ENCODE measurements at places on chromosomes 1 and 21.

- H3K27me3 ChIP-seq, result peaks cover 17% of the 10 kb centered on the region
- no peak overlapping the region for H3K27ac ChIP-seq
- H3K36me3 ChIP-seq, result no peaks in the 10 kb centered on the region
These were observed 124.1 kb upstream of the AJAP1 start for GRCh38 chr1:4530166-4530785.

DNA sequence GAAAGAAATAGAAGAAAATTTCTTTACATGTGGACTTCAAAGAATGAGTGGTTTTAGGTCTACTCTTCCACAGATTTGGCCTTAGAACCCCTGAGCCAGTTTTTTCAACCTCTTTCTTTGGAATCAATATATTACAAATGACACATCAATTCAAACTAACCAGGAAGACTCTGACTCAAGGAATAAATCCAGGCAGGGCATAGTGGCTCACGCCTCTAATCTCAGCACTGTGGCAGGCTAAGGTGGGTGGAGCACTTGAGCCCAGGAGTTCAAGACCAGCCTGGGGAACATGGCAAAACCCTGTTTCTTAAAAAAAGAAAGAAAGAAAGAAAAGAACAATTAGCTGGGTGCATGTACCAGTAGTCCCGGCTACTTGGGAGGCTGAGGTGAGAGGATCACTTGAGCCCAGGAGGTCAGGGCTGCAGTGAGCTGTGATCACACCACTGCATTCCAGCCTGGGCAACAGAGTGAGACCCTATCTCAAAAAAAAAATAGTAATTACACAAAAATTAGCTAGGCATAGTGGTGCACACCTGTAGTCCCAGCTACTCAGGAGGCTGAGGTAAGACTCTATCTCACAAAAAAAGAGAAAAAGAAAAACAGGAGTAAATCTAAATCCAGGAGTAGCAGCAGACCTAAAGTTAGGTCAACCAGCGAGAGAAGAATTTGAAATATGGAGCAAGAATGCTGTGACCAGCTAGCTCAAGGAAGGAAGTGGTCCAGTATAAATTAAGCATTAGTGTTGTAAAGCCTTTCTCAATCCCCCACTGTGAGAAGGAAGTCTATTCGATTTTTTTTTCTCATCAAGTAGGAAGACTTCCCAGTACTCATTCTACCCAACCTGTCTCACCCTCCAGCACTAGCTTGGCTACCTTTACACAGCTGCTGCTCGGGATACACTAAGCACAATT lies 1.9 kb downstream of the SORT1 start:
- peaks cover 77% of the 10 kb centered on the region for H3K4me1 ChIP-seq
- no peaks in the 10 kb centered on the region for H3K36me3 ChIP-seq
- H3K27ac ChIP-seq, result no peak overlapping the region
- no peak for DNase-seq
- H3K4me3 ChIP-seq, result peak overlapping the region; percentile 96

DNA sequence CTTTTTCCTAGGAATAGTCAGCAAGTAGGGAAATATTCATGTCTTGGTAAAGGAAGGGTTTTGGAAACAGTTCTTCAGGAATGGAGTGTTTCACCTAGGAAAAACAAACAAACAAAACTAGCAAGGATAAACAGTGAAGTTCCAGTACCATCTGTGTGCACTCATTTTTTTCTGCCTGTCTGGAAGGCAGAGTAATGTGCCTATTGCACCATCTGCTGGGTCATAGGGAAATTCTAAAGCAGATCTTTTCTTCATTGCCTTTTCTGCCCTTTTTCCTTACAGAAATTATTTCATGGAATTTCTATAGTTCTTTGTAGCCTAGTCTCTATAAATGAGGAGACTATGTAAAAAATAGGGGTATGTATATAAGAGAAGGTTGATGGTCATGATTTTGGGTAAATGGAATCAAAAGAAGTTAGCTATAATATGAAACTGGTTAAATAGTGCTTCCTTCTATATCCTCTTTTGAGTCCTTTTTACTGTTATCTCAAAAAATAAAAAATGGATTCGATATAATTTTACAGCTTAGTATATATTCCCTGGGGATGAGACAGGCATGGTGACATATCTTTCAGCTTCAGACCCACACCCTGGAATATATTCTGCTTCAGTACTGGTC lies 3.4 kb upstream of the HRNR start:
- H3K36me3 ChIP-seq, result no peaks in the 10 kb centered on the region
- H3K4me1 ChIP-seq, result no peaks in the 10 kb centered on the region
- H3K27ac ChIP-seq, result no peak overlapping the region
- DNase-seq, result no peak
- H3K4me3 ChIP-seq, result no peak overlapping the region

- no peak overlapping the region for H3K4me3 ChIP-seq
- H3K27ac ChIP-seq, result no peak overlapping the region
- no peaks in the 10 kb centered on the region for H3K4me1 ChIP-seq
- no peak for DNase-seq
- H3K27me3 ChIP-seq, result no peaks in the 10 kb centered on the region
These were observed 37.3 kb downstream of the OLFML2B start for GRCh38 chr1:161986328-161986727.

- no peak overlapping the region for H3K4me3 ChIP-seq
- H3K27me3 ChIP-seq, result no peaks in the 10 kb centered on the region
- no peak overlapping the region for H3K27ac ChIP-seq
These were observed 98.8 kb downstream of the LBR start for GRCh38 chr1:225329041-225329440.

- H3K27me3 ChIP-seq, result no peaks in the 10 kb centered on the region
- no peak overlapping the region for H3K27ac ChIP-seq
- no peak overlapping the region for H3K4me3 ChIP-seq
- no peak for DNase-seq
- H3K36me3 ChIP-seq, result no peaks in the 10 kb centered on the region
These were observed 12.3 kb upstream of the DENND2D start for GRCh38 chr1:111212634-111213335.

DNA sequence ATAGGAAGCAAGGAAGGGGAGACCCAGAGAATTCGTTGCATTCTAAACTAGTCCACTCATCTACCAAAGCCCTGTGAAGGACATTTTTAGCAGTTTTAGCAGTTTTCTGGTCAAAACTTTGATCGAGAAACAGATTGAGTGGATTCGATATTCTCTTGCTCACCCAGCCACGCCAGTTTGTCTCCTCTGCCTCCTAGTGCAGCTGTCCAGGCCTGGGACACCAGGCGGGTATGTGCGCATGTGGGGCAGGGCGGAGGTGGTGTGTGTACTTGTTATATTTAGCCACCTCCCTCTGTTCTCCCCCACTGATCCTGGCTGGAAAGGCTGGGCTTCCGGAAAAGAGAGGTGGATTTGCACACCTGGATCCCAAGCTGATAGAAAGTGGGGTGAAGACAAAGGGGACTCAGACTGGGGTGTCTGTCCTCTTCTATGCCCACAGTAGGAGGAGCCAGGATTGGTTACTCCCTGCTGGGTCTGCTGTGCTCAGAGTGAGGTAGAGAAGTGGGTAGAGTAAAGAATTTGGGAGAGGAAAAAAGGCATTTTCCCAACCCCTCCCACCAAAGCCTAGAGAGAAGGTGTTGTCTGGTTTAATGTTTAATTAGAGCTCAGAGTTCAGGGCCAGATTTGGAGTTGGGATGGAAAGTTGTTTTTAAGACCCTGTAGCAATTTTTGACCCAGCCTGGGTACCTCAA lies 3.8 kb downstream of the LMNA start:
- no peaks in the 10 kb centered on the region for H3K36me3 ChIP-seq
- DNase-seq, result no peak
- H3K27ac ChIP-seq, result no peak overlapping the region
- H3K4me3 ChIP-seq, result no peak overlapping the region
- H3K4me1 ChIP-seq, result peaks cover 48% of the 10 kb centered on the region

DNA sequence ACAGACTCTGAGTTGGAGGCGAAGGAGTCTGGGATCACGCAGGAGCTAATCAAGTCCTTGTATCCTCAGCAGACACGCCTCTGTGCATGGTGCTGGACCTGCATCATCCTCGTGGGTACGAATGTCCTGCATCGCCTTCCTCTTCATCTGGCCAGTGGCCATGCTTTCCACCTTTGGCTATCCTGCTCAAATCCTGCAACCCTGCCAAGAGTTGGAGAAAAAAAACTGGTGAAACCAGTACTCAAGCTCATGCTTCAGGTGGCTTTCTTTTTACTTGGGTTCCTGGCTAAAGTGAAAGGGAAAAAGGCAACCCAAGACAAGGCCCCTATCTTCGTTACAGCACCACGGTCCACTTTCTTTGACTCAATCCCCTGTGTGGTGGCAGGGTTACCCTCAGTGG lies 8.9 kb downstream of the SETSIP start:
- H3K4me3 ChIP-seq, result no peak overlapping the region
- DNase-seq, result no peak
- H3K27me3 ChIP-seq, result no peaks in the 10 kb centered on the region
- H3K4me1 ChIP-seq, result no peaks in the 10 kb centered on the region
- H3K36me3 ChIP-seq, result no peaks in the 10 kb centered on the region
- H3K27ac ChIP-seq, result no peak overlapping the region

GRCh38 chr1:43035821-43036741 lies 77.4 kb upstream of the SLC2A1 start:
- peaks cover 57% of the 10 kb centered on the region for H3K4me1 ChIP-seq
- no peaks in the 10 kb centered on the region for H3K36me3 ChIP-seq
- peak; percentile 51 for DNase-seq

GRCh38 chr1:205325334-205325884 lies 3.9 kb upstream of the NUAK2 start:
- no peaks in the 10 kb centered on the region for H3K27me3 ChIP-seq
- no peaks in the 10 kb centered on the region for H3K36me3 ChIP-seq
- no peak overlapping the region for H3K27ac ChIP-seq

DNA sequence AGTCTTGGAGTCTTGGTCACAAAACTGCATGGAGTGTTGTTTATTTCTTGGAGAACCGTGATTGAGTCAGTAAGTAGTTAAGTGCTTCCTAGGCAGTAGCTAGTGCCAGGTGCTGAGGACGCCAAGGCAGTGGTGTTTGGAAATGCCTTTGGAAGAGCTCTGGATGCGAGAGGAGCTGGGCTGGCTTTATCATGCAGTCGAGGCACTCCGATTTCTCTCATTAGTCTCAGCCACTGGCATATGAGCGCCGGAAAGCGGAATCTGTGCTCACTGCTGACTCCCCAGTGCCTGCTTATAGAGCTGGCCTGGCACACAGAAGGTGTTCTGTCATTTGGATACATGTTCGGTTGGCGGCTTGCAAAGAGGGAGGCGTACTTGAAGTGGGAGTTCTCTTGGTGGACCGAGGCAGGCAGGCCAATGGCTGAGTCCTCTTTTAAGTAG lies 3.6 kb downstream of the TENT5C start:
- no peaks in the 10 kb centered on the region for H3K36me3 ChIP-seq
- H3K27ac ChIP-seq, result no peak overlapping the region
- H3K27me3 ChIP-seq, result peaks cover 67% of the 10 kb centered on the region
- H3K4me1 ChIP-seq, result peaks cover 20% of the 10 kb centered on the region

DNA sequence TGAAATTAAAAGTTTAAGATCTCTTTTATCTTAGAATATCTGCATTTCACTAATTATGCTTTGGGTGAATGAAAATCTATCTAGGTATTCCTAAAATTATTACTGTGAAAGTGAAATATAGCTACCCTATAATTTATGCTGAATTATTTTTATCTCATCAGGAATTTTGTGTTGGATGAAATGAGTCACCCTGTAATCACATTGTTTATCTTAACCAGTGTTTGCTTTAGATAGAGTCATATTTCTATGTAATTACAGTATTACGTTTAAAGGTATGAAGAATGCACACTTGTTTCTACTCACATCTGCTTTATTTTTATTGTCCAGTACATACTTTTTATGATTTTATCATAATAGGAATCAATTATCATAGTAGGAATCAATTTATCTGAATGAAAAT lies 249.2 kb downstream of the NCAM2 start:
- DNase-seq, result no peak
- H3K27ac ChIP-seq, result no peak overlapping the region
- H3K27me3 ChIP-seq, result no peaks in the 10 kb centered on the region
- H3K4me1 ChIP-seq, result no peaks in the 10 kb centered on the region
- no peaks in the 10 kb centered on the region for H3K36me3 ChIP-seq

- H3K4me1 ChIP-seq, result peaks cover 15% of the 10 kb centered on the region
- no peak for DNase-seq
- H3K4me3 ChIP-seq, result no peak overlapping the region
These were observed 175.1 kb downstream of the ADSS2 start for GRCh38 chr1:244276646-244277045.

DNA sequence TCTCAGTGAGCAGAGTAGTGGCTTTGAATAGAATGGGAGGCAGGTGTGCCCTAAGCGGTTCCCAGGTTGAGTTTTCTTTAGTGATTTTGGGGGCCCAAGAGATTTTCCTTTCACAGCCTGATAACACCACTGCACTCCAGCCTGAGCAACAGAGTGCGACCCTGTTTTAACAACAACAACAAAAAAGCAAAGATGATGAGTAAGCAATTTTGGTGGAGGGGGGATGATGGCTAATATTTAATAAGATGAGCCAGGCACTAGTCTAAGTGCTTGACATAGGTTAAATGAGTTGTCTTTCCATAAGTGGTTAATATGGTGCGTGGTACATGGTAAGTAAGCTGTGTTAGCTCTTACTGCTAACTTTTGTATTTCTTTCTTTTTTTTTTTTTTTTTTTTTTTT lies 2.0 kb downstream of the RNPEP start:
- no peaks in the 10 kb centered on the region for H3K27me3 ChIP-seq
- DNase-seq, result no peak
- H3K27ac ChIP-seq, result no peak overlapping the region
- peak overlapping the region; percentile 94 for H3K4me3 ChIP-seq
- H3K4me1 ChIP-seq, result peaks cover 27% of the 10 kb centered on the region

- peaks cover 4% of the 10 kb centered on the region for H3K4me1 ChIP-seq
- H3K36me3 ChIP-seq, result peaks cover 2% of the 10 kb centered on the region
- DNase-seq, result no peak
- H3K27ac ChIP-seq, result no peak overlapping the region
These were observed 14.0 kb upstream of the RAP1A start for GRCh38 chr1:111605576-111605975.

- no peak for DNase-seq
- peaks cover 29% of the 10 kb centered on the region for H3K4me1 ChIP-seq
- no peak overlapping the region for H3K27ac ChIP-seq
- H3K4me3 ChIP-seq, result no peak overlapping the region
These were observed 116.7 kb downstream of the CDC7 start for GRCh38 chr1:91617285-91617765.

GRCh38 chr1:221886743-221887414 lies 145.0 kb upstream of the DUSP10 start:
- H3K27ac ChIP-seq, result no peak overlapping the region
- H3K4me3 ChIP-seq, result no peak overlapping the region
- H3K4me1 ChIP-seq, result no peaks in the 10 kb centered on the region
- H3K27me3 ChIP-seq, result no peaks in the 10 kb centered on the region

- no peak overlapping the region for H3K4me3 ChIP-seq
- peaks cover 18% of the 10 kb centered on the region for H3K4me1 ChIP-seq
- peak overlapping the region; percentile 93 for H3K27ac ChIP-seq
- no peak for DNase-seq
These were observed 81.4 kb downstream of the TGFBR3 start for GRCh38 chr1:91804546-91805023.

- peaks cover 2% of the 10 kb centered on the region for H3K27me3 ChIP-seq
- H3K4me1 ChIP-seq, result peaks cover 14% of the 10 kb centered on the region
- peaks cover 6% of the 10 kb centered on the region for H3K36me3 ChIP-seq
These were observed 154.8 kb downstream of the TM2D1 start for GRCh38 chr1:61570191-61570590.

DNA sequence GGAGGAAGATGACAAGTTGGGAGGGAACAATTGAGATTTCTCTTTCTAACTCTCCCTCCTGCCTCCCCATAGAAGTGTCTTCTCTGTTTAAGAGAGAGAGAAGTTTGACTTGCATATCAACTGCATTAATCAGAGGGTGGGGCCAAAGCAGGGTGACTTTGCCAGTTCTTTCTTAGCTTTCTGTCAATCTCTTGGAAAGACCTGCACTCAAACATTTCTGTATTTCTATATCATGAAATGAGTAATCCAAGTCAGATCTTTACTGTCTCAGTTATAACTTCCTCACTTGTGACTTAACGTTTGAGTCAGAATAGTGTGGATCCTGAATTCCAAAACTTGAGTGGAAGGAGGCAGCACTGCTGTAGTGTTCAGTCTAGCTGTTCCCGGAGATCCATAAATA lies 180.8 kb upstream of the KCNK2 start:
- H3K4me1 ChIP-seq, result no peaks in the 10 kb centered on the region
- H3K27me3 ChIP-seq, result no peaks in the 10 kb centered on the region
- no peak overlapping the region for H3K27ac ChIP-seq
- DNase-seq, result no peak
- H3K4me3 ChIP-seq, result no peak overlapping the region

Measured in neural crest cell (in vitro differentiated cells).